HTR-8/SVneo (cell line): ENCODE measurements at places on chromosomes 1 and 21.

DNA sequence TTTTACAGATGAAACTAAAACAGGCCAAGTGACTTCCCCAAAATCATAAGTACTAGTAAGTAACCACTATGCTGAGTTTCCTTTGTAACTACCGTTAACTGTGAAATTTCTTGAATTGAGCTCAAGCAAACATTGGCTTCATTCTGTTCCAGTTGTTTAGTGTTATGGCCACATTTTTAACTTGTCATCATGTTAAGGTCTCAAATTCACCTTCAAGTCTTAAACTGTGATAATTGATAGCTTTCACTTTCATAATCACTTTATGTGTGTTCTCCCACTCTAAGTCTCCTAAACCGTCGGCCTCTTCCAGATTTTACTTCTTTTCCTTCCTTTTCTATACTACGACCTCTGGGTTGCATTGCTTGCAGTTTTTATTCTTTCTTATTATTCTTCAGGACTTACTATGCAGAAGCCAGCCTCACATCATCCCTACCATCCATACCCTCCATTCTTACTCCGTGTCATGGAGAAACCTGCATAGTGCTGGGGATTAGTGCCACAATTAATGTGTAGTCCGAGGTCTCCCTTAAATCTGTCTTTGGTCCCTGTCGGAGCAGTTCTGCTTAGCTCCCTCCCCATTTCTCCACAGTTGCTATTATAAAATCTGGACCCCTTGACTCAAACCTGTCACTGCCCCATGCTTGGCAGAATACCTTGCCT lies 5.8 kb downstream of the KIF1B start:
- DNase-seq = no peak

DNA sequence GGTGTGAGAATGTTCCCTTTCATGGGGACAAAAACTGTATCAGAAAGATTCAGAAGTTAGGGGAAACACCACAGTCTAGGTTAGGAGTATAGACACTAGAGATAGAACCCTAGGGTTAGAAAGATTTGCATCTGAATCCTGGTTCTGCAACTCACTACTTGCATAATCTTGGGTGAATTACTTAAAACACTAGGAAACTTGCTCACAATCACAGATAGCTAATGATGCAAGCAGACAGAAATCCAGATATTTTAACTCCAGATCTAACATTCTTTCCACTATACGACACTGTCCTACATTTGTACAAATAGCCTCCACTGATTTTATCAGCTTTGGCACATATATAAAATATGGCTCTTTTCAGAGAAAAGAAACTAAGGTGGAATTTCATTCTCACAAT lies 30.8 kb upstream of the GLIS1 start:
- no peak for DNase-seq

DNA sequence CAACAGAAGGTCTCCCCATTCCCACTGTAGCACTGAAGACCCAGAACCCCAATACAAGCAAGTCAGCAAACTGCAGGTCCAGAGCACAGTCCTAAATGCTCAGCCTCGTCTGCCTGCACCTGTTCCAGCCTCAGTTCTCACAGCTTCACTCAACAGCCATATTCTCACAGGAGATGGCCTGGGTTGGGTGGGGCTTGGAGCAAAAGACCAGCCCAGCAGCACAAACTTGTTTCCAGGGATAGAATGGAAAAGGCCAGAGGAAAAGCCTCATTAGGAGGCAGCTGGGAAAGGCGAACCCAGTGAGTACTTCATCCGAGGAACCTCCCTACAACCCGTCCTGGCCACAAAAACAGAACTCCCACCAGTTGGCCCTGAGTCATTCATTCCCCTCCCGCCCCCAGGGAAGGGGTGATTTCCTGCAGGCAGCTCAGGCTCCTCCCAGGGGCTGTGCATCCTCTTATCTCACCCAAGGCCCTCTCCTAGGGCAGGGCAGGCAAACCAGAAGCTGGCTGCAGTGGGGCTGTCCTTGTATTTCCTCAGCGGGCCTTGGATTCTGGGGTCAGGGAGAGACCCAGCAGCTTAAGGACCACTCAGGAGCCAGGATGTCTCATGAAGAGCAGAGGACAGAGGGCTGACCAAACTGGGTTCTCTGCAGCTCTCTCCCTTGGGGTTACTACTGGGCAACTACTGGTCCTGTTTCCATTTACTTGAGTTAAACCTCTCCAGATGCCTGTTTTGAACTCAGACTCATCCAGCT lies 7.4 kb upstream of the MPL start:
- DNase-seq = peak; percentile 77

- peak; percentile 77 for DNase-seq
These were observed 3.5 kb upstream of the PEAR1 start for GRCh38 chr1:156889802-156890580.

- no peak for DNase-seq
These were observed 9.9 kb downstream of the HUNK start for GRCh38 chr21:31882711-31883110.
